Thoracic aorta (tissue), 2 donors: ENCODE measurements at places on chromosomes 5 and 9. TPM values are rescaled to one million over a fixed set of nuclear protein-coding genes. Genes with fewer than 3 reads are reported as not detected.

- DNase-seq, result no peak
These were observed 274.7 kb downstream of the ELAVL2 start for GRCh38 chr9:23551311-23551721.

DNA sequence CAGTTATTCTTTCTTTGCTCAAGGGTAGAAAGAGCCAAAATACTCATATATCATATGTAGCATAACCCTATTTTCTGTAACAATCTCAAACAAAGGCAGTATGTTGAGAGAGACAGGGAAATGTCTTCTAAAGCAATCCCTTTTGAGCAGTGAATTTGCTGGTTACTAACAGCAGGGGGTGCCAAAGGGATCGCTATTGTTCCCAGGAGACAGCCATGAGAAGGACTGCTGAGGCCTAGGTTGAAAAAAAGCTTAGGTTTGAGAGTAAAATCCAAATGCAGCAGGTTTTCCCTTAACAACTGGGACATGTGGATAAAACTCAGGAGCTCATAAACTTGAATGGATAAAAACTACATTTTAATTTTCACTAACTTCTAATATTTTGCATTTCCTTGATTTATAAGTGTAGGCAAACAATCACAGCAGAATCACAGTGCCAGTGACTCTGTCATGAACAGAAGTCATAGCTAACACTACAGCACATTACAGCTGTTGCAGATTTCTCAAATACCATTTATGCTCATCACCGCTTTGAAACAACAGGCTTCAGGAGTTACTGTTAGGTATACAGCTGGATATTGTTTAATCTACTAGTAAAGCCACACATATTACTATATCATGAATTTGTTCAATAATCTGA, 148.4 kb downstream of the MAPKAP1 start:
- DNase-seq, result no peak

- no peak for DNase-seq
These were observed 7.5 kb downstream of the TDRD7 start for GRCh38 chr9:97419309-97419867.

DNA sequence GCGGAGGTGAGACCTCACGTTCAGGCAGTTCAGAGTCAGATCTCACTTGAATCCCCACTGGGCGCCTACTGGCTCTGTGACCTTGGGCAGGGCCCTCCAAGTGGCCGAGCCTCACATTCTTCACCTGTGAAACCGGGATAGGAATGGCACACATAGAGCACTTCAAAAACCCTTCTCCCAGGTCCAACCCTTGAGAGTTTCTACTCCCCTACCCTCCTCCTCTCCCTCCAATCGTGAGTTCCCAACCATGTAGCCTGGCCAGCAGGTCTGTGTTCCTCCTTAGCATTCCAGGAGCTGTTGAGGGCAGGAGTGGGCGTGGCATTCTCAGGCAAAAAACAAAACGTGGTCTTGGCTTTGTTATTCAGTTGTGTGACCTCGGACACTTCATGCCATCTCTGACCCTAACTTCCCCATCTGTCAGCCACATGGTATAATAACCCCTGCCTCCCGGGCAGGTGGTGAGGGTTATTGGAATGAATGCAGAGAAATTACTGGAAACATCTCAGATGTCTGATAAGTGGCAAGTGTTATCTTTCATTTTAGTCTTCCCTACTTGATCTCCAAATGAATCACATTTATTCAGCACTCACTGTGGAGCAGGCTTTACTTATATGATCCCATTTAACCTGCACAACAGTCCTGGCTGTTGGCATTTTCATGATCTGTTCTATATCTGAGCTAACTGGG, 112.8 kb upstream of the BOD1 start:
- DNase-seq, result no peak

- no peak for DNase-seq
These were observed 118.8 kb downstream of the WNK2 start for GRCh38 chr9:93302586-93303257.

SPINK7 gene
- total RNA-seq, result not detected

GPR150 gene
- total RNA-seq, result not detected

WHRN gene
- 5.1 TPM for total RNA-seq

ACOT12 gene
- not detected for total RNA-seq

BHMT2 gene
- 16.1 TPM for total RNA-seq
